ENCODE measurements at places on chromosomes 5 and 9.

- DNase-seq, result no peak
Measured at GRCh38 chr9:78756813-78757510, 460.0 kb downstream of the PSAT1 start.

DNA sequence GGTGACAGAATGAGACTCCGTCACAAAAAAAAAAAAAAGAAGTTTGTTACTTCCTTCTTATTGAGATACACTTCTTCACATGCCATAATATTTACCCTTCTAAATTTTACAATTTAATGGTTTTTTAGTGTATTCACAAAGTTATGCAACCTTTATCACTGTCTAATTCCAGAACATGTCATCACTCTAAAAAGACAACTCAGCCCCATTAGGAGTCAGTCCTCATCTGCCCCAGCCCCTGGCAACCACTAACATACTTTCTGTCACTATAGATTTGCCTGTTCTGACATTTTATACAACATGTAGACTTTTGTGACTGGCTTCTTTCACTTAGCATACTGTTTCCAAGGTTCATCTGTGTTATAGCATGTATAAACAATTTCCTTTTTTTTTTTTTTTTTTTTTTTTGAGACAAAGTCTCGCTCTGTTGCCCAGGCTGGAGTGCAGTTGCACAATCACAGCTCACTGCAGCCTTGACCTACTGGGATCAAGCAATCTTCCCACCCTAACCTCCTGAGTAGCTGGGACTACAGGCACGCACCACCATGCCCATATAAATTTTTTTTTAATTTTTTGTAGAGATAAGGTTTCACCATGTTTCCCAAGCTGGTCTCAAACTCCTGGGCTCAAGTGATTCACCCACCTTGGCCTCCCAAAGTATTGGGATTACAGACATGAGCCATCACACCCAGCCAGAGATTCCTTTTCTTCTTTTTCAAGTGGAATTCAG is 18.0 kb downstream of the AQP3 start:
- no peak for DNase-seq

- no peak for DNase-seq
Measured at GRCh38 chr9:22105005-22105722, 96.1 kb upstream of the CDKN2B start.

GRCh38 chr9:126532019-126532462 is 81.7 kb upstream of the LMX1B start:
- peak; percentile 56 for DNase-seq

DNA sequence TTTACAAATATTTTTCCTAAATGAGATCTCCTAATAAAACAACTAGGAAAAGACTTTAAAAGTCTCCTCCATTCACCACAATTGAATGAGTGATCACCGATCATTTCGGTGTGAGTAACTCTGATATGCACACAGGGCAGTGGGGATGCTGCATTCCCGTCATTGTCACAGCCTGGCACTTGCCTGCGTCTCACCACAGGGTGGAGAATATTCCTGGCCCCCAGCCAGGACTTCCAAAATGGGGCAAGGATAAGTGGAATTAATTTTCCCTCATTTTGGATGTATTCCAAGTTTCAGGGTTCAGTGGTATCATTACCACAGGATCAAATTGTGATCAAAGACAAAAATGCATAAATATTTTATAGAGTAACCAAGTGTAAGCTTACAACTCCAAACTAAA is 107.1 kb downstream of the CTNND2 start:
- no peak for DNase-seq

DNA sequence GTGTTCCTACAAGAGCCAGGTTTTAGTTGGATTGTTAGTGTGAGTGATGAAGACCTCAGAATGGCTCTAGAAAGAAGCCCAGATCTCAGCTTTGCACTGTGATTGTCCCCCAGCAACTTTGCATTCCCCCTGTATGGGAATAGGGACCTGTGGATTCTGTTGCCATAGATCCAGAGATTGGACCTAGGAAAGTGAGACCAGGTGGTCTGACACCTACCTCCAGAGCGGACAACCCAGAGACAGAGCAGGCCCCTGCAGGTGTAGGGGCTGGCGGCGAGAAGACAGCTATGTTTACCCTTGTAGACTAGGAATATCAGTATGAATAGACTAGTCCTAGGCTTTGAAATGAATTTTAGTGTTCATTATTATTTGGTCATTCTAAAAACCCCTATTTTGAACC is 53.6 kb downstream of the IRF1 start:
- no peak for DNase-seq

DNA sequence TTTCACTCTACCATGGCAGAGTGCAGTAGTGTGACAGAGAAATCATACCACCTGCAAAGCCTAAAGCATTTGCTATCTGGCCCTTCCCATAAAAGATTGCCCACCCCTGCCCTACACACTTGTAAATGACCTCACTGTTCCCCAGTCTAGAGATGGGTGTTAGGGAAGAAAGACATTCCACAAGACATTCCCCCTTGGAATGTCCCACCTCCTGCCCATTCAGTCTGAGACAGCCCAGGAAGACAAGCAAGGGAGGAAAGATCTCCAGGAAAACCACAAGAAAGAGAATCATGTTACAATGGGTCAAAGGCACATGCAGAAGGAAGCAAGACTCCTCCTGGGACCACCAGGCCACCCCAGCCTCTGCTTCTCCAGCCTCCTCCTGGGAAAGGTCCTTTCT is 230.0 kb downstream of the AGTPBP1 start:
- DNase-seq, result no peak

- no peak for DNase-seq
Measured at GRCh38 chr9:107219486-107220077, 63.5 kb upstream of the RAD23B start.

DNA sequence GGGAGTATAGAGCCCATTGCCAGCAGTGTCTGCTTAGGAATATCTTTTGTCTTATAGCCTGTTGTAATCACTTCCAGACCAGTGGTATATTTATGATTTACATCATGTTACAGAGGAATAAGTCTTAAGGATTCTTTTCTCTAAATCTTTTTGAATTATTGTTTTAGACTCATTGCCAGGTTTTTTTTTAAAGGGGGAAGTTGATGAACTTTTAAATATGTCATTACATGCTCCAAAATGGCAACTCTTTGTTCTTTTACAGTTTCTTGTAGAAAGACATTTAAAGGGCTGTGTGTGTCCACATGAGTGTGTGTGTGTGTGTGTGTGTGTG is 59.4 kb upstream of the NFIB start:
- DNase-seq, result no peak

GRCh38 chr5:58317808-58318207 is 142.1 kb downstream of the PLK2 start:
- DNase-seq, result no peak

DNA sequence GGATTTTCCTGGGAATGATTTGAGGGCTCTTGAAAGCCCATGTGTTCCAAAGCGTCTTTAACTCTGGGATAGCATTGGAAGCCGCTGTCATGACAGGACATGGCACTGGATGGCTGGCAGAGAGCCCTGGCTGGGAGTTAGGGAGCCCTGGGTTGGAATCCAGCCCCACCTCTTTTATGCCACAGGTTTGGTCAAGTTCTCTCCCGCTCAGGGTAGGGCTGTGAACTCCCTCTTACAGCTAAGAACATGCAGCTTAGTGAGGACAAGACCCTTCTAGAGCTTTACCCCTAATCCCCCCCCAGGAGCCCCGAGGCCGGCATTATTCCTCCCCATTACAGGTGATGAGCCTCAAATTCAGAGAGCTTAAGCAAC is 37.2 kb downstream of the OLFML2A start:
- DNase-seq, result peak; percentile 10

GRCh38 chr5:51389577-51390463 is 6.6 kb downstream of the ISL1 start:
- DNase-seq, result no peak

DNA sequence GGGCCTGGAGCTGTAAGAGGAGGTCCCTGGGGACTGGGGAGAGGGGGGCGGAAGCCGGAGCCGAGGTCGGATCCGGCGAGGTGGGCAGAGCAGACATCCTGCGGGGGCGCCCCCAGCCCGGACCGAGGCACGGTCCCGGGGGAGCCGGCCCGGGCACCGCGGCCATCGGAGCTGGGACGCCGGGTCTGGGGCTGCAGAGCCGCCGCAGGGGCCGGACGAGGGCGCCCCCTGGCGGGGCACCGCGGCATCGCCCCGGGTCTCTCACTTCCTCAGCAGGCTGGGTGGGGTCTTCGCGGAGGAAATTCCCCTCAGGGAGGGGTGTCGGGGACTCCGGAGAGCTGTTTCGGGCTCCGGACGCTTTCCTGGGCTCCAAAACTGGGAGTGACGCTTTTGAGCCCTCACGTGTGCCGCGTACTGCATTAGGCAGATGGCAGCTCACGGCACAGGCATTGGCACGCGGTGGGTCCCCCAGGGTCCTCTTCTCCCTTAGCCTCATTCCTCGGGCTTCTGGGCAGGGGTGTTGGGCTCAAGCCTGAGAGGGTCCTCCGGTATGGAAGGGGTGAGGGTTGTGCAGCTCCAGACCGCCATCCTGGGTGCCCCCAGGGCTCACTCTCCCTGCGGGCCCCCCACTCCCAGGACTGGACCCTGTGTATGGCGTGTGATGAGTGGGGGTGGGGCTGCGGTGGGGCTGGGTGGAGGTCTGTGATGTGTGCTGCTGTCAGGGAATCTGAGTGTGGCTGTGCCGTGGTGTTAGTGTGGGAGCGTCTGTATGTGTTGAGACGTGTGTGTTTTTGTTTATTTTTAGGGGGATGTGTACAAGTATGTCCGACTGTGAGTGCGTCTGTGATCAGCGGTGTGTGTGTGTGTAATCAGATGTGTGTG is 29.6 kb downstream of the LHX2 start:
- DNase-seq, result peak; percentile 56

DNA sequence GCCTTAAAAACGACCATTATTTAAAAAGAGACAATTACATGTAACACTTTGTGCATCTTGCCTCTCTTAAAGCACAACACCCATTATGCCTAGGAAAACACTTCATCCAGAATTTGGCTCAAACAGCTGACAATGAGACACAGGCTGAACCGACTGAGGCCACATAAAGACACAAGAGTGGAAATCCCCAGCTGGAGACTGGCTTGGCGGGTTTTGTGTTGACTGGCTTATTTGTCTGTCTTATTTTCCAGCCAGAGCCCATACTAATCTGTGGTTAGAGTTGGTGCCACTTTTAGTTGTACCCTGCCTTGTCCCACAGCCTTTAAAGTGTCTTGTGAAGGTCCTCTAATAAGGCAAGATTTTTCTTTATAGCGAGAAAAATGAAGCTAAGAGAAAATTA is 21.2 kb downstream of the TRIM14 start:
- DNase-seq, result no peak

DNA sequence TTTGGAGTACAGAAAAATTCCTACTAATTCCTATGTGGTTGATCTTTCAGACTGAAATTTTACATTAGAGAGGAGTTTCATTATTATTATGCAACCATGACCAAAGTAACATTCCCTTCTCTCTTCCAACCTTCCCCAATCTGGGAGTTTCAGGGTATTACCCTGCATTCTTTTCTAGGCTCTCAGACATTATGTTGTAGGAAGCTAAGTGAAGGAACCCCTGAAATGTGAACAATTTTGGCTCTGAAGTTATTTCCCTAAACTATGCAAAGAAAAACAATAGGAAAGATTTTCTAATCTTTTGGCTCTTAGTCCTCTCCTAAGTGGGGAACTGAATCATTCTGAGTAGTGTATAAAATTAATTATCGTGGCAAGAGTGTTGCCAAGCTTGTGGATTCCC is 63.3 kb upstream of the ZFAND5 start:
- no peak for DNase-seq

GRCh38 chr5:163497315-163497714 is 8.1 kb upstream of the MAT2B start:
- no peak for DNase-seq

DNA sequence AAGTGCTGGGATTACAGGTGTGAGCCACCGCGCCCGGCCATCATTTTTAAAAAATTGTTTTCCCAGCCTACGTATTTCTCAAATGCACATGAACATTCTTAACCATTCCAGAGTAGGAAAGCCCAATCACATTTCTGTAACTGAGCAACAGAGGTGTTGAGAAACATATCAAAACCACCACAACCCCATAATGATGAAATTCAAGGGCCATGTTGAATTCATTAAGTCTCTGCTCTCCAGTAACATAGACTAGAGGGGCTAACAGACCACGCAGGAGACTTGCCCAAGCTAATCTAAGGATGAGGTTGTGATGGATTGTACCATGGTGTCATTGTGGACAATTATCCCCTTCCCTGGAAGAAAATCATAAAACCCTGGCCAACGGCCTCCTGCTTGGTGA is 52.9 kb downstream of the MYO10 start:
- DNase-seq, result no peak

DNA sequence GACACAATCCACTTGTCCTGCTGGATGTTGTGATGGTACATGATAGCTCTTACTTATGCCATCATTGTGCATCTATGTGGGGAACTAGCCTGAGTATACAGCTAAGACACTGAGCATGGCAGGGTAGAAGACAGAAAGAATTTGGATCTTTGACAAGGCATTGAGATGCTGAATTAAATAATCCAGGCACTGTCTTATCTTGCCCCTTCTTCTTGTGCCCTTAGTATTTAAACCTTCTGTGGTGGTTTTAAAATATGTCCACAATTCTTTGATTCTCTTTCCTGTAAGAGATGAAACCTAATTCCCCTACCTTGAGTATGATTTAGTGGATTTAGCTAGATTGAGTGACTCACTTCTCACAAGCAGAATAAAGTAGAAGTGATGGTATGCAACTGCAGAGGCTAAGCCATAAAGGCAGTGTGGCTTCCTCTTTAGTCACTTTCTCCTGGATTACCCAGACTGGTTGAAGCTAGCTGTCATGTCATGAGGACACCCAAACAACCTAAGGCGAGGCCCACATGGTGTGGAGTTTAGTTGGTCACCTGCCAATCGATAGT is 174.0 kb upstream of the NREP start:
- DNase-seq, result no peak

GRCh38 chr5:55160493-55161209 is 680 bp downstream of the GPX8 start:
- DNase-seq, result no peak

DNA sequence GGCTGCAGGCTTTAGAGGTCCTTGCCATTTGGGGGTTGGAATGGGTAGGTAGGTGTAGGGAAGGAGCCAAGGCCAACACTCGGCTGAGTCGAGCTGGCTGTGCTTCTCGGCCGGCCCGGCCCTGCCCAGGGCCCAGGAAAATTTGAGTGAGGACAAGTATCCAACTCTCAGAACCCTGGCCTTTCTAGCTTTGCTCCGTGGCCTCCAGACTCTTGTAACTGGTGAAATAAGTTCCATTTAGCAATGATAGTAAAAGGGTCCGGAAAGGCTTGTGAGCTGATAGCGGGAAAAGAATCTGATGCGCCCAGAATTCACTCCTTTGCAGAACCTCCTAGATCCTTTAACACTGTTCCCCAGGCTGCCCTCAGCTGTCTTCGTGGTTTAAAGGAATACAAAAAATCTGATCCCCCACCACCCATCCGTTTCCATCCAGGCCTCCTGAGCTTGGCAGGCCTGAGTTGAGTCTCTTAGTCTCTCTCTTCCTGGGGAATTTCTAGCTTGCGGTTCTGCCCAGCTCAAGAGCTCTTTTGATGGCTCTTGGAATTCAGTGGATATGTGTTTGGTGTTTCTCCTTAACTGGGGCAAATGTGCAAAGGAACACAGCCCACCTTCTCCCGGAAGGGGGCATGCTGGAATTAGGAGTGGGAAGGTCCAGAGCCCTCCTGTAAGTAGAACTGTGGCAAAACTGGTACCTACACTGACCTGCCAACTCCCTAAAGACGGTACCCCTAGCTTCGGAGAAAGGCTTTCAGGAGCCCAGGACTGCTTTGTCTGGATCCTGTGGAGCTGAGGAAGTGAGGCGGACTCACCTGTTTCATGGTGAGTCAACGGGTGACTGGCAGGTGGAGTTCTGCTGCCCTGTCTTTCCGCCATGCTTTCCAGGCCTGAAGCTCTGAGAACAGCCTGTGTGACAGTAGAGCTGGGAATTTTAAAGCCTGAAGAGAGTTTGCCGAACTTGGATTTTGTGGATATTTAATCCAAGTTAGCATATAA is 1.7 kb downstream of the DMRT3 start:
- no peak for DNase-seq

Measured in heart left ventricle (tissue), 16 donors.